ENCODE measurements at places on chromosomes 6 and 20.

DNA sequence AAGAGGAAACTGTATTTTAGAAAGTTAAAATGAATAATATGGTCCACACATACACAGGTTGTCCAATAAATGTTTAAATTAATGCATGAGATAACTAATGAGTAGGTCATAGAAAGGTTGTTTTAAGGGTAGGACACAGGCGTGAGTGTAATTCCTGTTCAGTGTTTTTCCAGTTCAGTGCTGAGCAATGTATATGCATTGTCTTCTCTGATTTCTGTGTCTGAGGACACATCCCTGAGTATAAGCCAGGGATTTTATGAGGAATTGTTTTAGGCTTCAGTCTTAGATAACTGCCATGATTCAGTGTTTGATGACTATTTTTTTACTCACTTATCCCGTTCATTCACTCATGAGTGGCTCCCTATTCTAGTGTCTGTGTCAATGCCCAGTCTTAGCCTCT is 298.5 kb upstream of the TBX18 start:
- DNase-seq, result no peak

- DNase-seq, result no peak
Observed at GRCh38 chr6:157244780-157245179, 78.5 kb downstream of the TMEM242 start.

DNA sequence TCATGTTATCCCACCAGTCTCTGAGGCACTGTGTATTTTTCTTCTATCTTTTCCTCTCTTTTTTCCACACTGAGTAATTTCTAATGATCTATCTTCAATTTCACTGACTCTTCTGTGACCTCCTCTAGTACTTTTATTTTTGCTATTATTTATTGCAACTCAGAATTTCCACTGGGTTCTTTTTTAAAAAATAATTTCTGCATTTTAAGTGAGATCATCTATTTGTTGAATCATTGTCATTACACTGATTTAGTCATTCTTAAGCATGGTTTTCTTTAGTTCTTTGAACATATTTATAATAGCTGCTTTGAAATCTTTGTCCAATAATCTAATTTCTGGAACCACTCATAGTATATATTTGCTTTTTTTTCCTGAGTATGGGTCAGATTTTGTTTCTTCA is 96.7 kb upstream of the SLC22A16 start:
- DNase-seq, result no peak

DNA sequence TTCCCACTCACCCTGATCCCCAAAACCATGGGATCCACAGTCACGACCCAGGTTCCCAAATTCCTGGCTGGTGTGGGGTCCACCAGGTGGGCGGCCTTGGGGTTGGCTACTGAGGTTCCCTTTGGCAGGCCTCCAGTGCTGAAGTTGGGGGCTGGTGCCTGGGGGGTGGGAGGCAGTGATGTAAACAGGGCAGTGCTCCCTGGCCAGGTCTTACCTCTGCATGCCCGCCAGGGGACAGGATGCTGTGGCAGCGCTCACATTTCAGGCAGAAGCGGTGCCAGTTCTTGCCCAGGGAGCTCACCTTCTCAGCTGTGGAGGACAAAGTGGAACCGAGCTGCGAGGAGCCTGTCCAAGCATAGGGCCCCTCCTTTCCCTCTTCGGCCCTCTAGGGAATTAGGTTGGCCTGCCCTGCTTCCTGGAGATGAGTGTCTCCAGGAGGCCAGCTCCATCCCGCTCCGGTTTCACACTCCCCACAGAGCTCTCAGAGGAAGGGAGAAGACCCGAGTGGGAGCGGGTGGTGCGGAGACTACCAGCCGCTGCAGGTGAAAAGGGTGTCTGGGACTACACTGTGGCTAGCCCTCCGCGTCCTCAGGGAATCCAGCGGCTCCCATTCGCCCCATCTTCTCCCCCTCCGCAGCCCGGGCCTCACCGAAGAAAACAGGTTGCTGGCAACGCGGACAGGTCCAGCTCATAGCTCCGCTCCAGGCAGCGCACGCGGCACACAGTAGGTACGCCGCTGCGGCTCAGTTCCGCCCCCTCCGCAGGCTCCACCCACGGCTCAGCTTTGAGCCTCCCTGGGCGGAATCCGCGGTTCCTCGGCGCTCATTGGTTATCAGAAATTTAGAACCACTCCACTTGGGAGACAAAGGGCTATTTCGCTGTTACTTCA is at the start of gene CRIP3:
CRIP3 (minus strand) TSS at position 726 of the 889 bp plus-strand sequence; CDS start at position 692, 34 bp downstream.
- no peak for DNase-seq

DNA sequence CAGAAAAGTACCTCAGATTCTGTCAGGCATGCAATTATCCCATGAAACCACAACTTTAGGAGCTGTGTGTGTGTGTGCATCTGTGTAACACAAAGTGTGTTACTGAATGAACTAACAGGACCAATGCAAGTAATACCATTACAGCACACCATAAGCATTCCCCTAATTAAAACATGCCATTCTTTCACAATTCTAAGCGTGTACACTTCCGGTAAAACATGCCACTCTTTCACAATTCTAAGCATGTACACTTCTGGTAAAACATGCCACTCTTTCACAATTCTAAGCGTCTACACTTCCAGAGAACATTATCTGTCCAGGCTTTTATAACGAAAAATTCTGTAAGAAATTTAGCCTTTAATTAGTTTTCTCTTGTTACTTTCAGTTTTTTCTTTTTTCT is 238.2 kb downstream of the GMDS start:
- DNase-seq, result no peak

- no peak for DNase-seq
Observed at GRCh38 chr20:50353289-50353961, 156.8 kb upstream of the PTPN1 start.

- DNase-seq, result peak; percentile 21
Observed at GRCh38 chr6:138446821-138447220, 42.8 kb downstream of the HEBP2 start.

GRCh38 chr6:112595841-112596240 is 248.7 kb downstream of the RFPL4B start:
- no peak for DNase-seq

- no peak for DNase-seq
Observed at GRCh38 chr20:8986631-8987030, 82.3 kb upstream of the PLCB4 start.

- no peak for DNase-seq
Observed at GRCh38 chr20:51354191-51354768, 188.2 kb downstream of the NFATC2 start.

DNA sequence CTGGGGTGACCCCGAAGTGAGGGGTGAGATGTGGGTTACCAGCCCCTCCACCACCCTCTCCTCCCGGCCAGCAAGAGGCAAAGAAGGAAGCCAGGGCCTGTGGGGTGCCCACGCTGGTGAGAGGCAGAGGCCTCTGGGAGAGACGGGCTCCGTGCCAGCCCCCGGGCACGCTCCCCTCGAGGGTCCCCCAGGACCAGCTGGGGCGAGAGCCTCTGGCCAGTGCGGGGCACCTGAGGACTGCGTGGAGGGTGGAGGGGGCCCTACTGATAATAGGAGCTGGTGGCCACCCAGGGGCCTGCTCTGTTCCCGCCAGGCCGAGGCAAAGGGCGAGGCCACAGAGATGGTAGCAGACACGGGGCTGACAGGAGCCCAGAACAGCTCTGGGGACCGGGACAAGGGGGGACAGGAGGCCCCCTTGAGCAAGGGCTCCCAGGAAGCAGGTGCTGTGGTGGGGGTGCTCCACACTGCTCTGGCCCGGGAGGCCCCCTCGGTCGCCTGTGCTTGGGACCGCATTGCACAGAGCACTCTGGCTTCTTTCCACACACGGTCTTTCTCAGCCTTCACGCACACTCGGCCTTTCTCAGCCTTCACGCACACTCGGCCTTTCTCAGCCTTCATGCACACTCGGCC is 226.9 kb downstream of the TTLL2 start:
- DNase-seq, result no peak

GRCh38 chr6:164133095-164133494 is 718.6 kb downstream of the QKI start:
- DNase-seq, result no peak

GRCh38 chr6:208364-208763 is 83.9 kb upstream of the DUSP22 start:
- no peak for DNase-seq

- DNase-seq, result no peak
Observed at GRCh38 chr20:24153101-24154040, 164.8 kb upstream of the GGTLC1 start.

GRCh38 chr6:67394254-67394653 is 1240.8 kb upstream of the ADGRB3 start:
- no peak for DNase-seq

DNA sequence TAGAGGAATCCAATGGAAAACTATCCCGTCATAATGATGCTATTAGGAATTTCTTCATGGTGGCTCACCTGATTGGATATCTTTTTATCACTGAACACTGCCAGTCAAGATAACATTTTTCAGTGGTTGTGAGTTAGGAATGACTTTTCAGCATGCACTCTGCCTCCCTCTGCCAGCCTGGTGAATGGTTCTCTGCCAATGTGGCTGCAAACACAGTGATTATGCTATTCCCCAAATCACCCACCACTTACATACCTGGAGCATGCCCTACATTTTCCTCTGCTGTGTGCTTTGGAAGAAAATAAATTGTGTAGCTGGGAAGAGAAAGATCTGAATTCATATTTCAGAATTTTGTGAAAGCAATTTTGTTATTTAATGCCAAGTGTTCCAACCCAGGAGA is 102.6 kb upstream of the LAMP5 start:
- DNase-seq, result no peak

DNA sequence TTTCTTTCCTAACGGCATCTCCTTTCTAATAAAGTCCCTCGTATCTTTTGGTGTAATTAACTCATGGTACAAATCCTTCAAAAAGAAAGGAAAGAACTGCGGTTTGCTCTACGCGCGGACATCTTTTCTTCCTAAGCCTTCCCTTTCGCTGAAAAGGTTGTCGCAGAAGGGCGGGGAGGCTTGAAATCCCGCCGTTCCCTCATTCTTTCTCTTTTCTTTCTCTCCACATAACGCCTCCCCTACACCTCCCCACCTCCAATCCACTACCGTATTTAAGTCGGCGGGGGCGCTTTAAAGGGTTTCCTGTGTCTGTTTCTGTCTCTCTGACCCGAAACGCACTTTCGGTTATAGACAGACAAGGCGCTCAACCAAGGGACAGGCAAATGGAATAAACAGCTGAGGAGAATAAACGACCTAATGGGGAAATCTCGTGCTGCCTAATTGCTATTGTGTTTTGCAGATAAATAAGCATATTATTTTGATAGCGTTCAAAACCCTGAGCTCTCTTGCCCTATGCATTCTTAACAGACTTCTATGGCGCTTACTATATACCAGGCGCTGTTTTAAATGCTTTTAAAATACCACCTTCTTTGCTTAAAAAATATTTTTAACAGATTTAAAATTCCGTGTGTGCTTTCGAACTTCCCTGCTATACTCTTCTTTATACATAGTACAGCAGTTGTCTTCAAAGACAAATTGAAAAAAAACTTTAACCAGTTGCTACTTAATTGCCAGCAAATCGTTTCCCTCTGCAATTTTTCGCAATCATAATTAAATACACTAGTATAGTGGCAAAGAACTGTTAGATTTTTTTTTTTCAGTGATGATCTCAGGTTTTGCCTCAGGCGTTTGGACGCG is 2.5 kb upstream of the HEY2 start:
- DNase-seq, result peak; percentile 92

GRCh38 chr6:26241033-26241895 is 123.7 kb upstream of the BTN3A2 start:
- no peak for DNase-seq

DNA sequence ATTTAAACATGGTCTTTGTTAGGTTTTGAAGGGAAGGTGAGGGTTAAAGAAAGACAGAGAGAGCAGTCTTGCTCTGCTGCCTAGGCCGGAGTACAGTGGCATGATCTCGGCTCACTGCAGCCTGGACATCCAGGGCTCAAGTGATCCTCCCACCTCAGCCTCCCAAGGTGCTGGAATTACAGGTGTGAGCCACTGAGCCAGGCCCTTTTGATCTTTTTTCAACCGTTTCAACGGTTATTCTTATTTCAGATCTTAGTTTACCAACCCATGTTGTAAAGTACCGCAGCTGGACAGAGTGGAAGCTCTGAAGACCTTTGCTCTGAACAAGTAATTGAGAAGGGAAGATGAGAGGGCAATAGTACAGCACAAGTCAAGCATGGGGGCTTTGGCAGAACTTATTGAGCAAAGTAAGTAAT is 1.2 kb upstream of the SRPK1 start:
- no peak for DNase-seq

- DNase-seq, result no peak
Observed at GRCh38 chr6:81895511-81896185, 143.2 kb upstream of the TENT5A start.

DNA sequence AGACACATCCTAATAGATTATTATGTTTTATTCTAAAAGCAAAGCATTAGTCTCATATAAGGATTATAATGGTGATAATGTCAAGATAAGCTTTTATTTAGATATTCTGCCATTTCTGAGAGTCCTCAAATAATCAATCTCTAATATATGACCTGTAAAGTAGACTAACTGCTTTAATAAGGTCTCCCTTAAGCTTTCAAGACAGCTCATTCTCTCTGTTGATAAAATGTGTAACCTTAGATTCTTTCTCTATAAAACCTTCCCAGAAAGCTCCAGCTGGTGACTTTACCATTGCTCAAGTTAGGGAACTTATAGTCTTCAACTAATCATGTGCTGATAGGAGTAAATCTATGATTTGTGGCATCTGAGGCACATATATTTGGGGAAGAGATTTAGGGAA is 457.8 kb downstream of the MEI4 start:
- DNase-seq, result no peak

- no peak for DNase-seq
Observed at GRCh38 chr20:60403105-60403741, 445.0 kb downstream of the CDH26 start.

DNA sequence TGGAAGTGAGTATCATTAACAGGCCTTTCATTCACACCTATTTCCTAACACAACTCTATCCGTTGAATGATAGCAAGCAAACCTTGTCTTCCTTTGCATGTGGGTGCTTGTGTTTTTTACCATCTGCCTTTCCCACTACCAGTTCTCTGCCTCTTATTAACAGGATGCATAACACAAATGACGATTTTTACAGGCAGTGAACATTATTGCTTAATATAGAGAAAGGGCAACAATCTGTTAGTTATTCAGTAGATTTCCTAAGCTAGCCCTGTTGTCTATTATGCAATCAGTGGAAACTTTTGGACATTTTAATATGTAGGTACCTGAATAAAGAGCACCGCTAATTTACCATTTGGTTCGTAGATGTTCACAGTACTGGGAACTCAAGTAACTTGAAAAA is 348.8 kb upstream of the PLCB4 start:
- no peak for DNase-seq

- peak; percentile 90 for DNase-seq
Observed at GRCh38 chr6:14123386-14124111, 6.0 kb downstream of the CD83 start.

DNA sequence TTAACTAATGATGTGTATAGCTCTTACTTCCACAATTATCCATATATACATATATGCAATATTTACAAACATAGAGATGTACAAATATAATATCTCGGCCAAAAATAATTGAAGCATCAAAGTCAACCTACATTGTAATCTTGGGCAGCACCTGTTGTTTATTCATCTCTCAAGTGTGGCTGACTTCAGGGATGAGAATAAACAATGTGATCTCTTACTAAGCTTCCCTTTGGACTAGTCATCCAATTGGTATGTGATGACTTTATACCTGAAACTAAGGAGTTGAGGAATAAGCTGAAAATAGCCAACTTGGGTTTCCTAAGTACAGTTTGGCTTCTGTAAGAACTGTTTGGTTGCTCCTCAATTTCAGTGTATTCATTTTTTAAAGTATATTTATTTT is 256.6 kb downstream of the KHDC1L start:
- no peak for DNase-seq

- no peak for DNase-seq
Observed at GRCh38 chr20:676315-676937, 824 bp upstream of the SCRT2 start.

GRCh38 chr6:90621581-90621980 is 34.7 kb upstream of the MAP3K7 start:
- no peak for DNase-seq

- DNase-seq, result no peak
Observed at GRCh38 chr6:66402873-66403272, 695.8 kb upstream of the EYS start.

Measured in pons (tissue), 1 donor.